ENCODE measurements at places on chromosomes 2 and 18.
A peak's percentile ranks its signal among the peaks of the same experiment; 100 is the strongest.

- no peak for DNase-seq
Observed at GRCh38 chr2:109020217-109020637, 31.2 kb upstream of the EDAR start.

GRCh38 chr2:178194600-178195389 lies 483 bp downstream of the OSBPL6 start:
- DNase-seq, result peak; percentile 50

GRCh38 chr2:136468799-136469369 lies 296.5 kb upstream of the THSD7B start:
- DNase-seq, result peak; percentile 72

GRCh38 chr18:73774811-73775509 lies 372.7 kb downstream of the FBXO15 start:
- no peak for DNase-seq

- no peak for DNase-seq
Observed at GRCh38 chr2:128409326-128410034, 90.8 kb upstream of the HS6ST1 start.

DNA sequence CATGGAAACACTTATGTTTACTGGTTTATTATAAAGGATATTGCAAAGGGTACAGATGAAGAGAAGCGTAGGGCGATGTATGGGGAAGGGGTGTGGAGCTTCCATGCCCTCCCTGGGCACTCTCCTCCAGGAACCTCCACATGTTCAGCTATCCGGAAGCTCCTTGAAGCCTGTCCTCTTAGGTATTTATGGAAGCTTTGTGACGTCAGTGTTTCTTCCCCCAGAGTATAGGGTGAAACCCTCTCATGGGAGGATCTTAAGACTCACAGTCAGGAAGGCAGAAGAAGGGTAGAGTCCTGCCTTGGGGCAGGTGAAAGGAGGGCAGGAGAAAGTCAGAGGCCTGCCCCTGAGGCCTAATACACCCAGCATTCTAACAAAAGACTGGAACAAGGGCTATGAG lies 61.3 kb upstream of the CREB1 start:
- DNase-seq, result no peak

DNA sequence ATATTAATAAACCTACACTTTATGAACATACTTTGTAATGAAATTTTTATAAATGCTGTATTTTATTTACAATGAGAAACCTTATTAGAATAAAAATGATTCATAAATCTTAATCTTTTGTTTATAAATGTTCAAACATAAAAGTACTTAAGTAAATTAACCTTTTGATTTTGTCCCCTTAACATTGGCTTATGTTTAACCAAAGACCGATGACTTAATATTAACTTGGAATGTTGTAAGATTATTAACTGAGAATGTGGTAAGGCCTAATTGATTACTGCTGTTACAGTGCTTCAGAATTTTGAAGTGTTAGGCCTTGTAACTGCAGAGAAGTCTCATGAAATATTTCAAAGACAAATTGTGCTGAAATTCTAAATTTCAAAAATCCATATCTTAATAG lies 5.7 kb downstream of the CPS1 start:
- no peak for DNase-seq

DNA sequence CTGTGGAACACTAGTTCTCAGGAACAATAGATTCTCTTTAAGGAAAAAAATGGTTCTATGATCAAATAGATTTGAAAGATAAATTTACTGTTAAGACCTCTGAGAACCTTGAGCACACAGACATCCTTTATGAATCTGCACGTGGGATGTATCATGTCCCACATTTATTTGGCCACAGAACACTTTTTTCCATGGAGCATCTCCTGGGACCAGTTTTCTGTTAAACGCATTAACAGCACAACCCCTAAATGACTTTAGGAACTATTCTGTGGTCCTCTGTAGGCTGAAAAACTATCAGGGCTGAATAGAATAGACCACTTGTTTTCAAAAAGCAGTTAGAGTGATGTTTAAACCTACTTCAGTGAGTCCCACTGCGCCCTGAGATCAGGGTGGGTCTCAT lies 132.2 kb upstream of the PID1 start:
- DNase-seq, result no peak

- DNase-seq, result no peak
Observed at GRCh38 chr18:23143016-23143814, 7.9 kb downstream of the CABLES1 start.

DNA sequence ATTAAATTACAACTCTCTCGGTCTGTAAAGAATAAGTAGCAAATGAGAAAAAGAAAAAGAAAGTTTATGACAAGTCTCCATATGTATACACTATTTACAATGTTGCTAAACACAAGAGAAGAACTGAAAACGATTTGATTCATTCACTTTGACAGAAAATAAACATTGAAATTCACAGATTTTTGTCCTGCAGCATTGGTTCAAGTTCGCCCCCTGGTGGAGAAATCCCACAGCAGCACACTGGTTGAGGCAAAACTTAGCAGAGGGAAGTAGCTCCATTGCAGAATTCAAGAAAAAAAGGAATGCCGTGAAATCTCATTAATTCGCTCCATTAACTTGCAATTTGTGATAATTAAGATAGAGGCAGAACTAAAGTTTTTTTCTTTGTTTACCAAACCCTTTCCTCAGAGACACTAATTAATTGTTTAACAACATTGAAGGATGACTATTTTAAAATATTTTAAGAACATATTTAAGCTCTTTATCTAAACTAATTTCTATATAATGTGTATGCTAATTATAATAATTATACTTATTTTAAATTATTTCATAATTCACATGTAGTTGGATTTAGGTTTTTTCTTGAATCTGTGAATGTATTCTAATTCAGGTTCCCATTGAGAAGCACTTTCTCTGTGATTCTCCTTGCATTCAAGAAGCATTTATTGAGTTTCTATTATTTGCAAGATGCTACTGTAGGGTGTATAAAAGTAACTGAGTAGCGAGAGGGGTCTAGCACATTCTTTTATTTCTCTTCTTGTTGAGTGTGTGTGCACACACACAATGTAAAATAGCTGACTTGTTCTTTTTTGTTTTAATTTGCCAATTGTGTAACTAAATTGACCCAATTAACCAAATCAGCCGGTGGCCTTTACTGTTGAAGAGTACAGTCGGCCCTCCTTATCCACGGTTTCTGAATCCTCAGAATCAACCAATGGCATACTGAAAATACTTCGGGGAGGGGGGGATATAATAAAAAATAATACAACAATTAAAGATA lies 74.1 kb downstream of the COL4A3 start:
- peak; percentile 22 for DNase-seq

GRCh38 chr2:16635791-16636699 lies 29.6 kb downstream of the CYRIA start:
- no peak for DNase-seq

DNA sequence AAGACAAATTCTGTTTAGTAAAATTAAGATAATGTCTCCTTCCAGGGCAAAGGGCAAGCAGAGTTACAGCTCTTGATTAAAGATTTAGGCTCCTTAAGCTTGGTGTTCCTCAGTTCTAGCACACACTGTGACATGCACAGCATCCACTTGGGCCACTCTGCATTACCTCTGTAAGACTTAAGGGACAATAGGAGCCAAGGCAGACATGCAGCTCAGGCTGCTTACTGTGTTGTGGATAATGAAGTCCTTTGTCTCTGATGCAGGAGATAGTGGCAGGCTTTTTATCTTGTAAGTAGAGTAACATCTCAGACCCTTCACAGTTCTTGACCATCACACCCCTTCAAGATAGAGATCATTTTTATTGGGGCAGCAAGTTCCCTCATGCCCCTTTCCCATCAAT lies 31.2 kb downstream of the RBM45 start:
- no peak for DNase-seq

DNA sequence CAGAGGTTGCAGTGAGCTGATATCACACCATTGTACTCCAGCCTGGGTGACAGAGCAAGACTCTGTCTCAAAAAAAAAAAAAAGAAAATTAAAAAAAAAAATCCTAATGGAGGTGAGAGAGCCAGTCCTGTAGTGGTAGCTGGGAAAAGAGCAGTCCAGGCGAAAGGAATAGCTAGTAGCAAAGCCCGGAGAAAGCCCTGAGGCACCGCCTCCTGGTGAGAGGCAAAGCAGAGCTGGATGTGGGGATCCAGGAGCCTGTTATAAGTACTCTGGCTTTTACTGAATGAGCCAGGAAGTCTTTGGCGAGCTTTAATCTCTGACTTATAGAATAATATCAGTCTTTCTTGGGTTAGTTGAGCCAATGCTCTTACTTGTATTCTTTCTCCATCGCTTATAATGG lies 6.6 kb upstream of the KLHL23 start:
- no peak for DNase-seq

DNA sequence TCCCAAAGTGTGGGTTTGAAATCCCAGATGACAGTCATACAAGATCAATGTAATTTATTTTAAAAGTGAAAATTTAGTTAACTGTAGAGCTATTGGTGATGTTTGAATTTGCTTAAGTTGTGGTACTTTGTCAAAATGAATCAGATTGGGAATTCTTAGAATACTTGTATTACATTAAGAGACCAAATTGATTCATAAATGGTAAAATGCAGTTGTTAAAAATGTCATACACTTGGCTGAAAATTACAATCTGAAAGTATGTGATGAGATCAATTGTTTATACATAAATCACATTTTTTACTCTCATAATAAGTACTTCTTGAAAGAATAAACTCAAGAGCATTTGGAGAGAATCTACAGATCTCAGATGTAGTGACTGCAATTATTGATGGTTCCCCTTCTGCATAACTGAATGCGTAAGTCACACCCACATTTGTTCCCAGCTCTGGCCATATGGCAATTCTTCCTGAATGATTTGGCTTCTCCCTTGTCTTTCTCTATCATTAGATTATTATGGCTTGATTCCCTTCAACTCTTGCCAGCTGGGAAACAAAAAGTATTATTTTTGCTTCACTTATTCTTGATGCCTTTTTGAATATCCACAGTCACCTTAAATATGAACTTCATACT lies 558.5 kb downstream of the CPS1 start:
- no peak for DNase-seq

DNA sequence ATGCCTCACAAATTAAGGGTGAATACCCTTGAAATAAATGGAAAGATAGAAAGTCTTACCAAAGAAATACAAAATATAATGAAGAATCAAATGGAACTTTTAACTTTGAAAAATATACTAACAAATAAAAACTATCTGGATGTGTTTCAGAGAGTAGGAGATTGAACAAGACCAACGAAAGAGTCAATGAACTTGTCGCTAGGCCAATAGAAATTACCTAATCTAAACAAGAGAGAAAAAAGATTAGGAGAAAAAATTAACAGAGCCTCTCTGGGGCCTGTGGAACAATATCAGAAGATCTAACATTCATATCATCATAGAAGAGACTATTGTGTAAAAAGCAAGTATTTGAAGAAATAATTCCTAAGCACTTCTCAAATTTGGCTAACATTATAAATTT lies 11.1 kb downstream of the FRZB start:
- DNase-seq, result no peak

DNA sequence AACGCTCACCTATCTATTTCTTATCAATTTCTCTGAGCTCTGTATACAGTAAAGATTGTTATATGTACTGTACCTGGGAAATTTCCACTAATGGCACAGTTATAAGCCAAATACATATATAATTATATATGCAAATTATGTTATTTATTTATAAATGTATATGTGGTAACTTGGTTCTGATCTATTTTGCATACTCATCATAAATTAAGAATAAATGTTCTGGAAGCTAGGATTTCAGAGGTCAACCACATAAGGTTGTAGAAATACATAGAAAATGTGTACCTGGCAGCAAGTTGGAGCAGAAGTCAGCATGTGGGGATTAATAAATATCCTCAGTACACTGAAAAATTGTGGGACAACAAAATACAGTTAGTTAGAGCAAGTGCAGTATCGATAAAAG lies 353.7 kb upstream of the ZNF521 start:
- no peak for DNase-seq

- no peak for DNase-seq
Observed at GRCh38 chr2:201255408-201256033, 4.8 kb upstream of the CASP8 start.

GRCh38 chr2:150625741-150626140 lies 138.3 kb upstream of the RND3 start:
- DNase-seq, result no peak

DNA sequence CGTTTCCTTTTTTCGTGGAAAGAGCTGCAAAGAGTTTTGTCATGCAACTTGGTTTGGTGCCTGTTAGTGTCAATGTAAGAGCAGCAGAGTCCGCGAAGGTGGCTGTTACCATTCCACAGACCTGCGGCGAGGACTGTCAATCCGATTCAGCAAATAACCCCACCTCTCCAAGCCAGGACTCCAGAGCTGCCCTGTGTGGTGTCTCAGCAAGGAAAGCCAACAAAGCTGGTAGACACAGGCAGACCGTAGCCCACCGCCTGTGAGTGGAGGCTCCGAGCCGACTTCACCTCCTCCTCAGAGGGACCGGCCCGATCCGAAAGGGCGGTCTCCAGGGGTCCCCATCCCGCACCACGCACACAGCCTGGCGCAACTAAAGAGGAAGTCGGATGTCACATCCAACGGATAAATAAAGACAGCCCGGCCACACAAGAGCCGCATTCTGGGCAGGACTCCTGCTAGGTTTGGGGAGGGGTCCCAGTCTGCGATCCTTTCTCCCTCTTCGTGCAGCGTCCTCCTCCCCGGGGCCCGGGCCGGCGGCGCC lies 819 bp downstream of the ANKRD44 start:
- peak; percentile 32 for DNase-seq

DNA sequence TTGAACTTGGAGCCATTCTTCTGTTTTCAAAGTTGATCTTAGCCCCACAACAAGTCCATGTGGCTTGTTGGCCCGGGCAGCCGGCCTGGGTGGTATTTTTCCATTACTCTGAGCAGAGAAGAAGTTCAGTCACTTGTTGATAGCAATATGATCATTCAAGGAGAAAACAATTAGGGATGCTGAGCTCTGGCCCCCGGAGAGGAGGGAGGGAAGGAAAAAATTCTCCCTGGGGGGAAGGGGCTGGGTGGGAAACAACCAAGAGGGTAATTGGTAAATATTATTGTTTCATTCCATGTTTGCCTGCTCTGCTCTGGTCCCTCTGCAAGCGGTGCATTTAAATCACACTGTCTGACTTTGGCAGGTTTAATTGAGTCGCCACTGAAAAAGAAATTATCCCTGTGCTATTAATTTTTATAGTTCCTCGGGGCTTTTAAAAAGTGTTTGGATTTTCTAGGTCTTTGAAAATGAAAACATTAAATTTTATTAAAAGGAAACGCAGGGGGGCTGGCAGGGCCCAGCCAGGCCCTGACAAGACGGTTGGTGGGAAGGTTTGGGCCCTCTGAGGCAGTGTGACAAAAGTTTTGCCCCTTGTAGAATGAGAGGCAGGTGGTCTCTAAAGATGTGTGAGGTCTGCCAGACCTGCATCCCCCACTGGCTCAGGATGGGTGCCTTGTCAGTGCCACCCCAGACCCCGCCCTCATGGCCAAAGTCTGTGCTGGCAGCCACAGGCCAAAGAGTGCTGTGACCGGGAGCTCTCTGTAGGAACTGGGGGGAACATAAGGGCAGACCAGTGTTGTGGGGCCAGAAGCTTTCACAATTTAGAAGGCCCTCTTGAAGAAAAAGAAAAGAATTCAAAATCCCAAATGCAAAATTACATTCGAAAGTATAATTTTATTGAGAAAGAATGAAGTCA lies 52.5 kb upstream of the SLC14A2 start:
- peak; percentile 12 for DNase-seq

GRCh38 chr18:35514752-35515459 lies 17.1 kb upstream of the INO80C start:
- DNase-seq, result no peak
